Activated T-cell treated with anti-CD3 and anti-CD28 coated beads for 24 hours (primary cell): ENCODE measurements at places on chromosomes 1 and 21.

GRCh38 chr1:206082831-206083695 lies 30.1 kb downstream of the RHEX start:
- DNase-seq, result no peak

- no peak for DNase-seq
Observed at GRCh38 chr21:44984428-44984791, 44.6 kb downstream of the SLX9 start.

- no peak for DNase-seq
Observed at GRCh38 chr1:152960452-152961044, 9.9 kb upstream of the SPRR4 start.

DNA sequence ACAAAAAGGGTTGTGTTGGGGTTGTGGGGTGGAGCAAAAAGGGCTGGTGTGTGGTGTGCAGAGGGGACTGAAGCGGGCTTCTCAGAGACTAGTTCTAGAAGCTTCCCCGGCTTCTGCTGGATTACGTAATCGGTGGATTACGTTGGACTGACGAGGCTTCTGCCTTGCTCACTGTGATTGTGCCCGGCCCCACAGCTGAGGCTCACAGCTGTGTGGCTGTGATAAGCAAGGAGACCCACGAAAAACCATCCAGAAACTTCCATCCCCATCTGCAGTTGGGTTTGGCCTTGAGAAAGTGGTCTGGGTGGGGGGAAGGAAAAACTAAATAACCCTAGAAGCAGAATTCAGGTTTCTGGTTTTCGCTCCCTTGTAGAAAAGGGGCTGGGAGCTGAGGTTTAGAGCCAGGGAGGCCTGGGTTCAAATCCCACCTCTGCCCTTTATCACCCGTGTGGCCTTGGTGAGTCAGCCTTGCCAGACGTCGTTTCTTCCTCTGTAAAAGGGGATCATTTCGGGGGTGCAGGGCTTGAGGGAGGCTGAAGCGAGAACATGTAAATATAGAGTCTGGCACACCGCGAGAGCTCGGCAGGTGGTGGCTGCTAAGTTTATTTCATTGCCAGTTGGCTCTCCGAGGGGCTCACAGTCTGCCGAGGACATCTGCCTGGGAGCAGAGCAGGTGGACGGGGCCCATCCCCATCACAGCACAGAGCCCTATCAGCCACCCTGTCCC lies 30.4 kb upstream of the DISP3 start:
- no peak for DNase-seq

GRCh38 chr1:159829822-159830465 lies 3.3 kb downstream of the SLAMF8 start:
- no peak for DNase-seq

DNA sequence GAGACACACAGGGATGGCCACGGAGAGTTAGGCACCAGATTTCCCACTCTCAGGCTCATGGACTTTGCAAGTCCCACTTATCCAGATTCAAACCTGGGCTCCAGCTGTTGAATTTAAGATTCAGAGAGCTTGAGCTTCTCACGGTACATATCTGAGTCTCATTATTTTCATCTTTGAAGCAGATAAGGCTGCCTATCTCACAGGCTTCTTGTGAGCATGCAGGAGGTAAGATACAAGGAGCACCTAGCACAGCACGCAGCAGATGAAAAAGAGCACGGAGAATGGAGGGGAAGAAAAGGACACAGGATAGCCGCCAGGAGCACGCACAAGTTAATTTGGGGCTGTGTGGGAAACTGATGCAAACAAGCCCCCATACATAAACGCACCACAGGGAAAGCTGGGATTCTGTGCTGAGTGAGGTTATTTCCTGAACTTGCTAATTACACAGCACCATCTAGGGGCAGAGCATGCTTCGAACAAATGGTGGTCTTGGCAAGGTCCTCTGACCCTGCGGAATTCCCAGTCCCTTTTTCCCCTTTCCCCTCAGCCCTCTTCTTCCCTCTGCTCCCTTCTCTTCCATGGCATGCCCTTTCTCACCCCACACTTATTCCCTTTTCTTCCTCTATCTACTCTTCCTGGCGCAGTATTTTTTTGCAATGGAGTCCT lies 134.7 kb upstream of the VANGL1 start:
- DNase-seq, result no peak

GRCh38 chr1:10046356-10047085 lies 13.8 kb downstream of the UBE4B start:
- DNase-seq, result no peak

DNA sequence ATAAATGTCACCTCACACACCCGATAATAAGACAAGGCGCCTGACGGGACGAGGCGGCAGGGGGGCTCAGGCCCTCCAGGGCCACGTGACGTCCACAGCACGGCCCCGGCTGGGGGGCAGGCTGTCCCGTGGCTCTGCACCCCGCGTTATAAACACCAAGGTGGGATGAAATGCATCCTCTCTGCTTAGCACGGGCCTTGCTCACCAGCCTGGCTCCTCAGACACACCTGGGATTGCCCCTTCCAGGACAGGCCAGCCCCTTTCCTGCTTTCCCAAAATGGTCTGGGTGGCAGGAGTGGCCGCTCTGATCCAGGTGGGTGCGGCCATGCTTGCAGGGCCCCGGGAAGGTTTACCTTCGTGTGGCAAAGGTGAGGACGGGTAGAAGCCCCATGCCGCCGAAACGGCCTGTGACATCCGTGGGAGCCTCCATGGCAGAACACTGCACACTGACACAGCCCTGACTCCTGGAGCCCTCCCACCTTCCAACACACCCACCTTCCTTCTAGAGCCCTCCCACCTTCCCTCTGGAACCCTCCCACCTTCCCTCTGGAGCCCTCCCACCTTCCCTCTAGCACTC lies 35.9 kb downstream of the SLC19A1 start:
- DNase-seq, result no peak

DNA sequence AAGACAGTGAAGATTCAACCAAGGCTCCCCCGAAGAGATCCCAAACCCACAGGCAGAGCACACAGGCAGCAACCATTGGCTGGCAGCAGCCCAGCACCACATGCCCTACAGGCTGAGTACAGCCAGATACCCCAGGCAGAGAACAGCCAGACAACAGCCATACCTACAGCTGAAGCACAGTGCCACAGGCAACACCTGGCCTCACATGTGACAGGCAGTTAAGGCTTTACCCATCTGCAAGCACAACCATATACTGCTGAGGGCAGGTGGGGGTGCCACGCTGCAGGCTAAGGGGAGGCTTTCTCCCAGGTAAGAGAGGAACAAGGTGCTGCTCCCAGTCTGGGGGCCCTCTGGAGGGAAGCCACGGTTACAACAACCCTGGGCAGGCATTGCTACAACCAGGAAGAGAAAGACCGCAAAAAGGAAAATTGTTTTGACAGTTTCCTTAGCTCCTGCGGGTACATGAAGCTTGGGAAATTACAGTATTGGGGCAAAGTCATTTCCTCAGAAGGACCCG lies 12.3 kb downstream of the CHIT1 start:
- no peak for DNase-seq

- DNase-seq, result no peak
Observed at GRCh38 chr1:227134686-227135314, 183.5 kb downstream of the CDC42BPA start.

DNA sequence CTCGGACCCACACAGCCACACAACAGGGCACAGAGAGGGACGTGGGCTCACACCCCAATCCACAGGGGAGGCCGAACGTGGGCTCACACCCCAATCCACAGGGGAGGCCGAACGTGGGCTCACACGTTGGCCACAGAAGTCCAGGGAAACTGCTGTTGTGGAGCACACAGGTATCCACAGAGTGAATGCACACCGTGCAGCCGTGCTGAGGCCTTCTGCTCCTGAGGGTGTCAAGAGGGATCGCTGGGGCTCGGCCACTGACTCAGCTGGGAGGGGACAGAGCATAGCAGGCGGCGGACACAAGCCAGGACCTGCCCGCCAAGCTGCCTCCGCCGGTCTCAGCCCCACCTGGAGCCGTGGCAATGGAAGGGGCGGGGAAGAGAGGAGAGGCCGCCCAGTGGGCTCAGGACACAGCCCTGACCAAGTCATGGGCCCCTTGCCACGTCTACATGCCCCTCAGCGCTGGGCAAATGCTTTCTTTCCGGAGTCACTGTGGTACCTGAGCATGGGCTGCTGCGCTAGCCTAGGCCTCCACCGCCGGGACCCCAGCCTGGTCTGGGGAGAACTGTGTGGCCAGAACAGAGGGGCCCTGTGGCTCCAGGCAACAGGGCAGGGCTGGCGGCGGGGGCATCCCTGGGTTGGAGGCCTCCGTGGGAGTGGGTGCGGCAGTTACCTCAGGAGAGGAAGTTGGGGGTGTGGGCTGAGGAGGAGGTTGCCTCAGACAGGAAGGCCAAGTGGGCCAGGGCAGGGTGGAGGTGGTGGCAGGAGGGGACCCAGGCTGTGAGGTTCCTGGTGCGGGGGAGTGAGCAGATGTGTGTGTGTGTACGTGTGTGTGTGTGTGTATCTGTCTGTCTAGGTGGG lies 1.2 kb downstream of the SYTL1 start:
- peak; percentile 47 for DNase-seq

DNA sequence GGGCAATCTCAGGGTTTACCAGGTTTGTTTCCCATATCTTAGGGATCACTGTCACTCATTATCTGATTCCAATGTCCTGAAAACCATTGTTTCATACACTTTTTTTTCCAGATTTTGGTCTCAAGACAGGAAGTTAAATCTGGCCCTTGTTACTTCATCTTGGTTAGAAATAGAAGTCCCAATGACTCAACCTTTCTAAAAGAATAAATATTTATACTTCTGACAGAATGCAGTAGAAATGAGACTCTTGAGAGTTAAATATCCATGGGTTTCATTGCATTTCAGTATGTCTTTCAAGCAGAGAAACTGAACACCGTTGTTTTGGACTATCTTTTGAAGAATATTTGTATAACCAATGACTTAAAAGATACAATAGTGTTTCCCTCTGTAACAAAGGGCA lies 19.8 kb upstream of the VCAM1 start:
- no peak for DNase-seq

DNA sequence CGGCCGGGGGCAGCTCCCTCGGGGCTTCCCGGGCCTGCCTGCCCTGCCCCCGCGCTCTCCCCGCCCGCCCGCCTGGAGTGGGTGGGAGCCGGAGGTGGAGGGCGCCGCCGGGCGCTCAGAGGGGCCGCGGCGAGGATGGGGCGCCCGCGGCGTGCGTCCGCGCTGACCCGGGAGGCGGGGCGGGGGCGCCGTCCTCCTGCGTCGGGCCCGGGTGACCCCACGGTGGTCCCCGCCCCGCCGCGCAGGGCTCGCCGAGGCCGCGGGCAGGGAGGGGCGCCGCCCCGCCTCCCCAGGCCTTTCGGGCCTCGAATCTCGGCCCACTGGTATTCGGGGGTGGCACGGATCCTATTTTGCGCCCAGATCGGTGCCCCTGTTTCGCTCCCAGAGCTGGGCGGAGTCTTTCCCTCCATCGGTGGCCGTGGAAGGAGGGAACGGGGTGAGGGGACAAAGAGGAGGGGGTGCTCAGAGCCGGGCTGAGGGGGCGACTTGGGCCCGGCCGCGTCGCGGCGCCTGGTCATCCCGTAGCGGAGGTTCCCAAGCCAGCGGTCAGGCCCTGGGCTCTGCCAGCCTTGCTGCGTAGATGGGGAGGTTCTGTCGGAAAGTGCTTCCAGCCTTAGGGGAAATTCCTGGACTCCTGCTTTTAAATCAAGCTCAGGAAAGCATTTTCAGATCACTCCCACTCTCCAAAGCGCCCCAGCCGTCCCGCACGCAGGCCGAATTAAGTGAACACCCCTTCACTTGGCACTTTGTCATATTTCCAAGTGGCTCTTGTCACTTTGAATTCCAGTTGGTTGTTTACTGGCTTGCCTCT lies 545 bp downstream of the PATJ start:
- DNase-seq, result no peak

DNA sequence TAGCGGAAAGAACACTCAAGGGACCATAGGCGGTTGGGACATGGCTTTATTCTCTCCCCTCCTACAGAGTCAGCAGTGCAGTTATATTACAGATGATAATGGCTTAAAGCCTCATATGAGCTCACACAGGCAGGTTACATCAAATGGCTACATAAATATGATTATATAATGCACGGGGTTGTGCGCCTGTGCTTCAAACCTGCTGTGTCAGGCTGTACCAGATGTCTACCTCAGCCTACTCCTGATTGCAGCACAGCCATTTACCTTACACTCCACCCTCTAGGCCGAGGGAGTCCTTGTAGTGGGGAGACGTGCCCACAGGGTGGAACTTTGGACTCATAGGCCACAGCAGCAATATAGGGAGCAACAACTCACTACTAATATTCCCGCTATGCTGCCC lies 16.4 kb upstream of the TBX19 start:
- no peak for DNase-seq

GRCh38 chr1:227828786-227829185 lies 13.3 kb downstream of the PRSS38 start:
- no peak for DNase-seq

- no peak for DNase-seq
Observed at GRCh38 chr1:200660719-200661118, 9.0 kb downstream of the DDX59 start.

DNA sequence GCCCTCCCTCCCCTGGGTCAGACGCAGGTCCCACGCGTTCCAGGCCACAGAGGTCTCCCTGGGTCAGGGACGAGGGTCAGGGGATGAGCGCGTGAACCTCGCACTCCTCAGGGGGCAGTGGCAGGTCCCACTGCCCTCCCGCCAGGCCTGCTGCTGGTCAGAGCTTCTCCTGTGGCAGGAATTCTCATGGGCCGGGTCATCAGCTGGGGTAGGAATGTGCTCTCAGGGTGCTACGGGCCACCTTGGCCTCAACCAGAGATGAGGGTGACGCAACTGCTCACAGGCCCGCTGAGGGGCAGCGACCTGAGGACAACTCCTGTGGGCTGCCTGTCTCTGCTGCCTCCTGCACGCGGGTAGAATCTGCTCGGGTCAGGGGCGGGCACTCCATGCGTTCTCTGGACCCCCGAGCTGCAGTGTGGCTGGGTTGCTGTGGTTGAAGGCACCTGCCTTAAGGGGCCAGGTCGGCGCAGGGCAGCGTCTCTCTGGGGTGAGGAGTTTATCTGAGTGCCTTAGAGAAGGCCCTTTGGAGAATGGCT lies 128.8 kb downstream of the PRDM16 start:
- no peak for DNase-seq

GRCh38 chr1:52210044-52210443 lies 68.2 kb downstream of the ZFYVE9 start:
- no peak for DNase-seq

DNA sequence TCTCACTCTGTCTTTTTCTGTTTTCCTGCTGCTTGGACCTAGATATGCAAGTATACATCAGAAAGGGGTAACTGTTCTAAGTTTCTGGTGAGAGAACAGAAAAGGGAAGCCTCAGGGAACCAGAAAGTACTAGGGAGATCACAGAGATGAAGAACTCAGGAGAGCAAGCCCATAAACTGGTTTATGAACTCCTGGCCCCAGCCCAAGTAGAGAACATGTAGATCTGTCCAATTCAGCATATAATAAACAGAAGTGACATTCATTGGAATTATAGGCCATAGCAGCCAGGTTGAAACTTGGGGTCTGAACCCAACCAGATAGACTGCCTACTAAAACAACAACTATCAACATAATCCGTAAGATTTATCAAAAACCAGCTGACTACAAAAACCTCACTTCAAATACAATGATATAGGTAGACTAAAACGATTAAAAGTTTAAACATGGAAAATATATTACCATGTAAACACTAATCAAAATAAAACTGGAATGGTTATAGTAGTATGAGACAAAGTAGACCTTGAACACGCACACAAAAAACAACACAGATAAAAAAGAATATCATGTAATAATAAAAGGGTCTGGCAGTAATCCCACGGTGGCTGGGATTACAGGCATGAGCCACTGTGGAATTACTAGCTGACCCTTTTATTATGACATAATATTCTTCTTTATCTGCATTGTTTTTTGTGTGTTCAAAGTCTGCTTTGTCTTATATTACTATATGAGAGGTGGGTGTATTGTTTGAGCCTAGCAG lies 65.0 kb downstream of the ZSWIM5 start:
- no peak for DNase-seq

- no peak for DNase-seq
Observed at GRCh38 chr1:175499595-175500382, 243.6 kb downstream of the TNR start.

- no peak for DNase-seq
Observed at GRCh38 chr1:117605164-117605773, 579 bp upstream of the TENT5C start.
